ENCODE measurements at places on chromosomes 2 and 18.

DNA sequence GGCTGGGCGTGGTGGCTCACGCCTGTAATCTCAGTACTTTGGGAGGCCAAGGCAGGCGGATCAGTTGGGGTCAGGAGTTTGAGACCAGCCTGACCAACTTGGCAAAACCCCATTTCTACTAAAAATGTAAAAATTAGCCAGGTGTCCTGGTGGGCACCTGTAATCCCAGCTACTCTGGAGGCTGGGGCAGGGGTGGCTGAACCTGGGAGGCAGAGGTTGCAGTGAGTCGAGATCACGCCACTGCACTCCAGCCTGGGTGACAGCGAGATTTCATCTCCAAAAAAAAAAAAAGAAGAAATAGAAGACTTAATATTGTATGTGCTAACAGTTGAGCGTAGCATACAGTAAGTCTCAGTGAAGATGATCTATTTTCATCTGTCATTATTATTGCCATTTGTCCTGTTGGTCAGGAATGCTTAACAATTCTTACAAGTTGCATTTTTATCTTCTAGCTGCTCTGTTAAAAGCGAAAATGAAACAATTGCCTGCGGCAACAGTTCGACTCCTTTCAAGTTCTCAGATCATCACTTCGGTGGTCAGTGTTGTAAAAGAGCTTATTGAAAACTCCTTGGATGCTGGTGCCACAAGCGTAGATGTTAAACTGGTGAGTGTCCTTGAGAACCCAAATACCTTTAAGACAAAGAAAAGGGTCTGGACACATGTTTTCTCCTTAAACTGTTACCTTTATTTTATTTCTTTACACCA is 7.2 kb downstream of the PMS1 start:
- peak; percentile 16 for DNase-seq

DNA sequence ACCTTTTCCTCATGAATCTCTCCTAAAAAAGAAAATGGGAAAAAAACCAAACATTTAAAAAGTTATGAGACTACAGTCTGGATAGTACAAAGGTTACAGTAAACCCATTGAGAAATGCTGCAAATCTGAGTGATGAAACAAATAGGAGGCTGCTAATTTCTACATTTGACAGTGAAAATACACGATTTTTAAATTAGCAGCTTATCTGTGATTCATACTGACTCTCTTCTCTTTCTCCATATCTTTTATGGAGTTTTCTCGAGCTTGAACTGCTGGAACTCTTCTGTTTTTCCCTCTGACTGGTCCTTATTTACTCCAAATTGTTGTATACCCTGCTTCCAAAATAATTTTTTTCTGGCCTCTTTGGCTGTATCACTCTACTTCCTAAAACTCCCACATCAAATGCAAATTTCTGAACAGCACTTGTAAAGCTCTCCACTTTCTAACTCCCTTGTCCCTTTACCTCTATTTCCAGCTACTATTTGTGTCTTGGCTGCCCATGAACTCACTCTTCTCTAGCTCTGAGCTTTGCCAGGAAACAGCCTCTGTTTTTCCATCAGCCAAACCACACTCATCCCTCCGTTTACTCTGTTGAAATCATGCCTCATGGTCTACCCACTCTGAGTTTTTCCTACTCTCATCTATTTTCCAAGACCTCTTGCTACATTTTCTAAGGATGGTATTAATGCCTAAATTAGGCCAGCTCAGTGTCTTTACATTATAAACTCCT is 73.7 kb downstream of the RBMS1 start:
- DNase-seq = no peak

DNA sequence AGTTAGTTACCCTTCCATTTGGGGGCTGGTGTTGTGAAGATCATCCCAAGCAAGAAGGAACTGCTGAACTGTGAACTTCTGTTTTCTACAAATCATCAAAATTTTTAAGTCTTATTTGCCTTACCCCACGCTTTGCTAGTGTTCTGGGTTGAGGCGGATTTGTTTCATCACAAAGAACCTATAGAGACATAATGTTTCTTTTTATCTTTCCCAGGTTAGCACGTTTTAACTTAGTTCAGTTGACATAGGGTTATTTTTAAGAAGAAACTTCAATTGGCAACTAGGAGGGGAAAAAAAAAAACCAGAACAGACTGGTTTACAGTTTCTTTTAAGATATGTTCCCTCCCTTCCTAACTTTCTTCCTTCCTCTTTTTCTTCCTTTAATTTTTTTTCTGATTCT is 31.1 kb upstream of the CERS6 start:
- DNase-seq = no peak

- DNase-seq = no peak
Measured at GRCh38 chr2:116761864-116762263, 1052.6 kb upstream of the DDX18 start.

DNA sequence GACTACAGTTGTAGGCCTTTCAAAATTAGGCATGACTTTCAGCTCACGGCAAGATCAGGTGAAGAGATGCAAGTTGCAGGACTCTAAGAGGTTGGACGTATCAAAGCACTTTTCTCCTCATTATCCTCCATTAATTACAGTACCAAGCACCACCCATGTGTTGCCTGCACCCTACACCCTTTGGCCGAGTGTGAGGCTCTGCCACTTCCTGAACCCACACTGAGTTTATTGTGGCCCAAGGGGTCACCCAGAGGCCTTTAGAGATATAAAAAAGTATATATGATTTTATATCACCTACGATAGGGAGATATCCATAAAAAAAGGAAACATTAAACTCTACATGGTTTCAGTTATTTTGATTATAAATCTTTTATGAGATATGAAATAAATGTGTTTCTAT is 2.8 kb downstream of the UGT1A8 start:
- DNase-seq = no peak

DNA sequence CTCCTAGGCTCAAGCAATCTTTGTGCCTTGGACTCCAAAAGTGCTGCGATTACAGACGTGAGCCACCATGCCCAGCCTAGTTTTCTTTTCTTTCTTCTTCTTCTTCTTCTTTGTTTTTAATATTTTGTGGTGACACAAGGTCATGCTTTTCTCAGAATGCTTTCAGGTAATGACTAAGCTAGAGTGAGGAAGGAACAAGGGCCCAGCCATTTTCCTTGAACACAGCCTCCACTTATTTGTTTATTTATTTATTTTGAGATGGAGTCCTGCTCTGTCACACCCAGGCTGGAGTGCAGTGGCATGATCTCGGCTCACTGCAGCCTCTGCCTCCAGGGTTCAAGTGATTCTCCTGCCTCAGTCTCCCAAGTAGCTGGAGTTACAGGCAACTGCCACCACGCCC is 74.3 kb upstream of the ST3GAL5 start:
- DNase-seq = no peak

DNA sequence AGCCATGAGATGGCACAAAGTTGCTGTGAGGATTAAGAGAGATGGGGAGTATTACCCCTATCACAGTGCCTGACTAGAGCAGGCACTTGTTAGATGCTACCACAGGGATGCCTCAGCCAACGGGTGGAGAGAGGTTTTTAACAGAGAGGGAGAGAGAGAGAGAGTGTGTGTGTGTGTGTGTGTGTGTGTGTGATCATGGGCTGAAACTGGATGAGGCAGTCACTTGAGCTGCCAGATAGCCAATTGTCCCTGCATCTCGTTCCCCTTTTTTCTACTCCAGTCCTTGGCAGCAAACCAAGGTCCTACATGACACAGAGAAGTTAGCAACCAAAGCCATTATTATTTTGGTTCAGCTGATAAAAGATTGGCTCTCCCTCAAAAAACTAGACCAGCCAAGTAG is 3.0 kb downstream of the CD8A start:
- DNase-seq = no peak

DNA sequence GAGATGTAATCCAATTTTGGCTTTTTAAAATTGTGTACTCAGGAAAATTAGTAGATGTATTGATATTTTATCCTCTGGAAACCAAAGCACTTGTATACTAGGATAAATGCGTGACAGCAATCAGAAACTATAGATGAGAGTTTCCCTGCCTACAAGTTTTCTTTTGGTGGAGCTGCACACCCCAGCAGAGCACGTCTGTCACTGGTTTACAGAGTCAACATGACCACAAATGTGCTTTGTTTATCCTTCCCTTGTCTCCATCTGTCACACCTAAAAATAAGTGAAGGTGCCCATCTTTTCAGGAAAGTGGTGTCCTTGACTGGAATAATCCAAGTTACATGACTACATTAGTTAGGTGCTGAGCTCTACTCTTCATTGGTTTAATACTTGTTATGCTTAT is 210.4 kb upstream of the DSEL start:
- no peak for DNase-seq

DNA sequence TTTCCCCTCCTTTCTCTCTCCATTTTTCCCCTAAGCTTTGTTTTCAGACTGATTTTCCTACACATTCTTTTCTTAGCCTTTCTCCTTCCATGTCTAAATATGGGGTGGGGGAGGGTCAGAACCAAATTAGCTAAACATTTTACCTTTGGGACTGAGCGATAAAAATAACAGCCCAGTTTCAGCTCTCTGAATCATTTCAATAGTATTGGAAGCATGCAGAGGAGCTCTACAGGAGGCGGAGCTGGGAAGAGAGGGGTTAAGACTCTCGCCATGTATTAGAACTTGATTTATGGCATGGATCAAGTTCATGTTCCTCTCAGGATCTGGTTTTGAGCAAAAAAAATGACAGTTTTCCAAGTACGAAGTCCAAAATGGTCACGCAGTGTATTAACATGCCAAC is 109.1 kb downstream of the CPO start:
- no peak for DNase-seq

GRCh38 chr2:174634130-174635014 is 36.8 kb upstream of the WIPF1 start:
- DNase-seq = peak; percentile 49

GRCh38 chr18:62018759-62019041 is 125.9 kb upstream of the RNF152 start:
- no peak for DNase-seq

- DNase-seq = no peak
Measured at GRCh38 chr18:59357928-59358327, 1.1 kb downstream of the LMAN1 start.

- no peak for DNase-seq
Measured at GRCh38 chr18:10140461-10141282, 226.9 kb downstream of the VAPA start.

GRCh38 chr2:74658516-74658915 is 4.5 kb downstream of the SEMA4F start:
- no peak for DNase-seq

DNA sequence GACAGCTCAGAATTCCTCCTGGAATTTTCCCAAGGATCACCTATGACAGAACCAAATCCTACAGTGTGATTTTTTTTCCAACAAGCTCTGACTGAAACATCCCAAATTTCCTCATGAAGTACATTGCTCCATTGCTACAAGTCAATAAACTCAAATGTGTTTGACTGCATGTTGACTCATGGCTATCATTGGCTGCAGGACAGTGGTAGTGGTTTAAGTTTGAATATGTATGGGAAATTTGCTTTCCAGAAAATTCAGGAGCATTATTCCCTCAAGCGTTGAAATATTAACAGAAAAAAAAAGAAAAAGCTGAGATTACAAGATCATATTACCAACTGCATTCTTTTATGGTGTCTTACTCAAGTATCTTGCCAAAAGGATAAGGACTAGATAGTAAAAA is 402.8 kb upstream of the DSEL start:
- no peak for DNase-seq

DNA sequence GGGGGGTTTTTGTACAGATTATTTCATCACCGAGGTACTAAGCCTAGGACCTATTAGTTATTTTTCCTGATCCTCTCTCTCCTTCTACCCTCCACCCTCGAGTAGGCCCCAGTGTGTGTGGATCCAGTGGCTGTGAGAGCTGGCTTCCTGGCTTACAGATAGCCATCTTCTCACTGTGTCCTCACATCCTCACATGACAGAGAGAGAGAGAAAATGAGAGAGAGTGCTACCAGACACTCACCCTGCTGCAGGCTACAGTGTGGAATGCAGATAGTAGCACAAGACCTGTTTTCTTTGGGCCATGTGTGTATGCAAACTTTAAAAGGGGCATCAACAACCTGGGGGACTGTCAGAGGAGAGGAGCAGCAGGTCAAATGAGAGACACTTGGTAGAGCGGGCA is 9.5 kb downstream of the KCNK3 start:
- no peak for DNase-seq

DNA sequence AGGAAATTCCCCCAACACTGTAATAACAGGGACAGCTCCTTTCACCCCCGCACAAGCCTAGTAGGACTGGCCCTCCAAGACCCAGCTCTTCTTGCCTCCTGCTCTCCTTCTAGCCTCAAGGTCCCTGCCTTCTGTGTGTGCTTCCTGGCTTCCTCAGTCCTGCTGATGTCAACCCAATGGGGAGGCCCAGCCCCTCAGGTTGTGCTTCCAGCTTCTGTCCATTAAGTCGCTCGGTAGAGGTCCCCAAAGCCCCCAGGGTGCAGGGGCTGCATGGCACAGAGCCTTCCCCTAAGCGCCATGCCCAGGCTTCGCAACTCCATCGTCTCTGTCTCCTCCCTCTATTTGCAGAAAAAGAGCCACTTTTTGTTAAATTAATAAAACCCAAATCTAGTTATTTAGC is 39.0 kb downstream of the BOK start:
- no peak for DNase-seq

DNA sequence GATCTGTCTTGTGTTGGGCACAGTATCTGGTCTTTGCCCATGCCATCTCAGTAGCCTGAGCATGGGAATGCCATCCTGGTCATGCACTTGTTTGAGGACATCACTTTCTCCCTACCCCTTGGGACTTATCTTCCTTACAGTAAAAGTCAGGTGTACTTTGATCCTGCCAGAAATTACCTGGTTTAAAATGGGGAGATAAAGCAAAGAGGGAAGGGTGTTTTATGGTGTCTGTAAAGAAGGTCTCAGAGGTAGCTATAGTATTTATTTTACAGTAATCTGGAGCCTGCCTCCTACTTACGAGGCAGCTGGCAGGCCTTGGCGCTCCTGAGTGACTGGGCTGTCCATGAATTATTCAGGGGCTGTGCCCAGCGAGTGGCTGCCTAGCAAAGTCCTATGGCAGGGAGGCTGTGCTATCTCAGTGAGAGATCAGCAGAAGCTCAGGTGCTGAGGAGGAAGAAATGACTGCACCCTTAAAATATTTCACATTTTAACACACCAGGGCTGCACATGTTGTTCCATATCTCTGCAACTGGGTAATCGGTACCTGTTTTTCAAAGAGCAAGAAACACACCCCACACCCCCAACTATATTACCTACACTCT is 93.9 kb downstream of the SPTBN1 start:
- no peak for DNase-seq

GRCh38 chr18:67483237-67483636 is 33.3 kb downstream of the DSEL start:
- DNase-seq = no peak

GRCh38 chr2:161901460-161901859 is 172.6 kb downstream of the DPP4 start:
- DNase-seq = no peak
